ENCODE measurements at places on chromosomes 11 and 22. TPM values are rescaled to one million over a fixed set of nuclear protein-coding genes. Genes with fewer than 3 reads are reported as not detected.

DEFB131B gene
- total RNA-seq = not detected

RAB3IL1 gene
- 45.2 TPM for total RNA-seq

PNPLA3 gene
- 1.3 TPM for total RNA-seq

SCO2 gene
- 4.7 TPM for total RNA-seq

GRCh38 chr11:19746086-19746485 is 33.4 kb downstream of the NAV2 start:
- H3K36me3 ChIP-seq = peaks cover 10% of the 10 kb centered on the region
- H3K27ac ChIP-seq = no peak overlapping the region
- H3K4me3 ChIP-seq = no peak overlapping the region

Measured in aorta (tissue), 5 donors.